ENCODE measurements at places on chromosomes 1 and 21.

- DNase-seq: no peak
These were observed 568.9 kb upstream of the ADGRL4 start for GRCh38 chr1:79575424-79575823.

GRCh38 chr1:59176471-59176870 lies 120.4 kb upstream of the FGGY start:
- no peak for DNase-seq

- no peak for DNase-seq
These were observed at the start of gene ZBTB8A for GRCh38 chr1:32538887-32539583. ZBTB8A (plus strand) TSS chr1:32539427; CDS start chr1:32592932, 53,505 bp downstream.

DNA sequence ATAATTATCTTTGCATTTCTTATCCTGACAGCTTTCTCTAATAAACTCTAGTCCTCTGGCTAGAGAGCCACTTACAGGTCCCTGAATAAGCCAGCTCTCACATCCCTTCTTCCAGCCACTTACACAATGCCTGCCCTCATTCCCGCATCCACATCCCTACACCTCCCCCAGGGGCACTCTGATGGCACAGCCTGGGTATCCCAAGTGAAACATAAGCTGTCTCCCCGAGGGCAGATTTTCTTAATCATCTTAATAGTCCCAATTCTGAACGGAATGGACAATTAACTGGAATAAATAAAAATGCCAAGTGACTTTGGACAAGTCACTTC lies 4.9 kb downstream of the RHOC start:
- no peak for DNase-seq

- no peak for DNase-seq
These were observed 567.5 kb downstream of the PLA2G4A start for GRCh38 chr1:187396226-187396625.

GRCh38 chr1:205716371-205717132 lies 33.4 kb downstream of the NUCKS1 start:
- no peak for DNase-seq

DNA sequence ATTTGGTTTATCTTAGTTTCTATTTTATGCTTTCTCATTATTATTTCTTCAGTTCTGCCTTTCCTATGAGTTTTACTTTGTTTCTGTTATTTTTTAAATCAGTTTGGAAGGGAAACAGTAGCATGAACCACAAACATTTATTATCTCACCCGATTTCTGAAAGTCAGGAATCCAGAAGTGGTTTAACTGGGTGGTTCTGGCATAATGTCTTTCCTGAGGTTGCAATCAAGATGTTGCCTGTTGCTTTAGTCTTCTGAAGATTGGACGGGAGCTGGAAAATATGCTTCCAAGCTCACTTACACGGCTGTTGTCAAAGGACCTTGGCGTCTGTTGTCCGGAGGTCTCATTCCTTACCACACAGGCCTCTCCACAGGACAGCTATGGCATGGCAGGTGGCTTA lies 50.4 kb downstream of the SNRPE start:
- DNase-seq: no peak

GRCh38 chr1:71719330-71719729 lies 563.0 kb downstream of the NEGR1 start:
- no peak for DNase-seq

GRCh38 chr1:212700223-212700891 lies 717 bp upstream of the BATF3 start:
- no peak for DNase-seq

DNA sequence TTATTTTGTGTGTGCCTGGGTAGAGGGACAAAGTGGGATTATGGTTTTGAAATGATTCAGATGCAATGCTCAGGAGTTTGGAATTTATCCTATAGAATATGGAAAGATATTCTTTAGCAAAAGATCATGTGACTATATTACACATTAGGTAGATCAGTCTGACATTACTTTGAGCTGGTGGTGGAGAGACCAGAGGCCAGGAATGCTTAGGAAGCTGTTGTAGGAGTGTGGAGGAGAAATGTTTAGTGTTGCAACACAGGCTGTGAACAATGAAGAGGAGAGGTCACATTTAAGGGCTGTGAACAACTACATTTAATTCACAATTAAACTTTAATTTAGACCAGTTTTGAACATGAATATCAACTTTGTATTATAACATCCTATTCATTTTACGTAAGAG lies 45.3 kb upstream of the PODN start:
- no peak for DNase-seq

DNA sequence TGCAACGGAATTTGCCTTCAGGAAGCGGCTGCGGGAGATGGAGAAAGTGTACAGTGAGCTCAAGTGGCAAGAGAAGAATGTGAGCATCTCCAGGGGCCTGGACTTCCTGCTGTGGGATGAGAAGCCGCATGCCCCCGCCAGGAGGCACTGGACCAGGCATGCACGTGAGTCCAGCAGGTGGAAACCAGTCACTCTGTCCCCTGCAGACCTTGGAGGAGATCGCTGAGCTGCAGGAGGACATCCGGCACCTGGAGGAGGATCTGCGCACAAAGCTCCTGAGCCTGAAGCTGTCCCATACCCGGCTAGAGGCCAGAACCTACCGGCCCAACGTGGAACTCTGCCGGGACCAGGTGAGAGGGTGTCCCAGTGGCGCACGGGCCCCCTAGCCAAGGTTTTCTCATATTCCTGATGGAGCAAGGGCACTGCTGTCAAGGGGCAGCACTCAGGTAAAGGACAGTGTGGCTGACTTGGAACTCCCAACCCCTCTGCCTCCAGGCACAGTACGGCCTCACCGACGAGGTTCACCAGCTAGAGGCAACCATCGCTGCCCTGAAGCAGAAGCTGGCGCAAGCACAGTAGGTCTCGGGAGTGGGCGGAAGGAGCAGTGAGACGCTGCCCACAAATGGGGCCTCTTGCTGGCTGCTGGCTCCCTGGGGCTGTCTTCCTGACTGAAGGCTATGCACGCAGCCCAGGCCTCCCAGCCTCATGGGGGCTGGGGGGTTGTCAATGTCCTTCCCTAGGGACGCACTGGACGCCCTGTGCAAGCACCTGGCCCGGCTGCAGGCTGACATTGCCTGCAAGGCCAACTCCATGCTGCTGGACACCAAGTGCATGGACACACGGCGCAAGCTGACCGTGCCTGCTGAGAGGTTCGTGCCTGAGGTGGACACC lies 1.2 kb upstream of the ADPRS start:
- no peak for DNase-seq

DNA sequence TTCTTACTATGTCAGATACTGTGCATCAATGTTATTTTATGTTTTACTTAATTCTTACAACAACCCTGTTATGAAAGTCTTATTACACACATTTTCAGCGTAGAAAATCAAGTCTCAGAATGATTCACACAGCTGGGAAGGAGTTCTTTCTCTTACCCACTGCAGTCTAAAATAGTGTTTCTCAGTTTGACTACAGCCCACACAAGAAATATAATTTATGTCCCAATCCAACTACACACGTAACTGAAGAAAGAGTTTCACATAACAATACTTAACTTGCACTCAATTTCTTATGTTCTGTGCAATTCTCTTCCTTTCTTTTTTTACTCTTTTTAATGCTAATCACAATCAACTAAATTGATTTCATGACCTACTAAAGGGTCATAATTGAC lies 252.8 kb upstream of the ADGRL2 start:
- no peak for DNase-seq

- DNase-seq: no peak
These were observed at the start of gene SPRTN for GRCh38 chr1:231338270-231339128. SPRTN (plus strand) TSS chr1:231338293; CDS start chr1:231338384, 91 bp downstream.

GRCh38 chr1:84406346-84406861 lies 8.1 kb downstream of the DNASE2B start:
- no peak for DNase-seq

DNA sequence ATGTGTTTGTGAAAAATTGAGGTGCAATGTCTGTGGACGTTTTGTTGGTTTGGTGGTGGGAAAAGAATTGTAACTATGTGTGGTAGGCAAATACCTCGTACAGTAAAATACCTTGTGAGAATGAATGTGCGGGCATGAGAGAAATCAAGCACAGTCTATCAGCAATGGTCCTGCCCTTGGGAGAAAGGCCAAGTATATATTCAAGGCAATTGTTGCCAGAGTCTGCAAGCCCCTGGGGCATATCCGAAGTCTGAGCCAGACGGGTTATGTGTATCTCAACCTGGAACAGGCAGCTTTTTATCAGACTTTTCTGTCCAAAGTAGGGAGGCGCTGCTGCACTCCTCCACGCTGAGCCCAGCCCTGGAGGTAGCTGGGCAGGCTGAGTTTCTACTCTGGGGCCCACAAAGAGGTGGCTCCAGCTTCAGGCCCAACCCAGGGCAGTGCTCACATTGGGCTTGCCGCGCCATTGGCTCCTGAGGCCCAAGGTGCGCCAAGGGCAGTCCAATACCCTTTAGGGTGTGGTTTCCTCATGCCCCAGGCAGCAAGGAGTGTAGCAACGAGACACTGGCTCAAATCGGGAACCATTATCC lies 9.4 kb upstream of the GNL2 start:
- no peak for DNase-seq

GRCh38 chr1:42639116-42639515 lies 19.1 kb upstream of the PPIH start:
- no peak for DNase-seq
